ENCODE measurements at places on chromosomes 12 and 14. TPM values are rescaled to one million over a fixed set of nuclear protein-coding genes. Genes with fewer than 3 reads are reported as not detected.
A peak's percentile ranks its signal among the peaks of the same experiment; 100 is the strongest.

P2RX4 gene
- total RNA-seq: 119 TPM

RNU4-1 gene
- not detected for total RNA-seq

CCDC38 gene
- not detected for total RNA-seq

SALL2 gene
- total RNA-seq: 17.1 TPM

COQ5 gene
- 30.6 TPM for total RNA-seq

DNA sequence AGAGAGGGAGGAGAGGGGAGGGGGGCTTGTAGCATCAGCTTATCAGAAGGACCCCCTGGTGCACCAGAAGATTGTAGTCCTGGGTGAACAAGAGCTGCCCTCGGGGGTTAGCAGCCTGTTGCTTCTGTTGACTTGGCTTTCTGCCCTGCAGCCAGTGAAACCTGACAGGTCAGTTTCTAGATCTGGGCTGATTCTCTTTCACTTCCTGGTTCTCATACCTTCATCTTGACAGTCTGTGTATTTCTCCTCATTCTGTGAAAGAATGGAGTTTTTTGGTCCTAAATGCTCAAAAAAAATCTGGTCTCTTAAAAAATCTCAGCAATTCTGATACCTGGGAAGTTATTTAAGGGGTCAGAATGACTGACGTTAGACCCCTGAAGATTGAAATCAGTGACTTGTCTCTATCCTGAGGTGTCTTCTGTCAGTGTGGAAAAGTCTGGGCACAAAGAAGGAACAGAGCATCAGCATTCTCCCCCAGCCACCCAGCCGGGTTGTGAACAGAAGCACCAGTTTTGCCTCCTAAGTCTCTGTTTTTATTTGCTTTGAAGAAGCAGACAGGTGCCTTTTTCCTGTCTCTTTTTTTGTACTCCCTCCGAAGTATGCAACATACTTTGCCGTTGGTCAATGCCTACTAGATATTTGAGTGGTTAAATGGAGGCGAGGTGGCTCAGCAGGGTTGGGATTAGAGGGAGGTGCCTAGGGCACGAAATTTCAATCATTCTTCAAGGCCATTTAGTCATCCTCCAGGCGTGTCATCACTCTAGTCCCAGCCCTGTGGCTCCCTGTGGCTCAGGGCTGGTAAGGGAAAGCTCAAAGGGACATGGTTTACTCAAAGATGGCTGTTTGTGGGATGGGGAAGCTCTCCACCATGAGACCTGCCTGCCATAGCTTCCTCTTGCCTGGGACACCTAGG, 24.0 kb downstream of the TTC9 start:
- DNase-seq: peak; percentile 28

GRCh38 chr12:40011775-40012129, 94.1 kb downstream of the SLC2A13 start:
- DNase-seq: no peak

GRCh38 chr12:56634242-56634836, 4.2 kb upstream of the BAZ2A start:
- DNase-seq: no peak

NDUFA9 gene
- total RNA-seq: 66.0 TPM

GRCh38 chr12:104643093-104643818, 186.5 kb downstream of the CHST11 start:
- no peak for DNase-seq

DNA sequence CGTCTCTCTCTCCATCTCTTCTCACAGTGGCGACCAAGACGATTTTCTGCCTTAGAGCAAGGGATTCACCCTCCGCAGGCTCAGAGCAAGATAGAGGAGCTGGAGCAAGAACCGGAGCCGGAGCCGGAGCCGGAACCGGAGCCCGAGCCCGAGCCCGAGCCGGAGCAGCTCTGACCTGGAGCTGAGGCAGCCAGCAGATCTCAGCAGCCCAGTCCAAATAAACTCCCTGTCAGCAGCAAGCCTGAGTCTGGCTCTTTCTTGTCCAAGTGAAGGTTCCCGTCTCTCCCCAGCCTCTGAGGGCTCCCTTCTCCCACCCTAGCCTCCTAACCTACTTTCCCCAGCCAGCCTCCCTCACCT, 5.9 kb downstream of the LAG3 start:
- no peak for DNase-seq

LPAR5 gene
- total RNA-seq: 3.8 TPM

- DNase-seq: peak; percentile 25
Measured at GRCh38 chr12:1429980-1430379, 164.4 kb downstream of the FBXL14 start.
